Spinal cord (tissue), 10 donors: ENCODE measurements at places on chromosomes 11 and 22.

- DNase-seq = peak; percentile 48
Measured at GRCh38 chr22:38706101-38706900, 557 bp downstream of the GTPBP1 start.

DNA sequence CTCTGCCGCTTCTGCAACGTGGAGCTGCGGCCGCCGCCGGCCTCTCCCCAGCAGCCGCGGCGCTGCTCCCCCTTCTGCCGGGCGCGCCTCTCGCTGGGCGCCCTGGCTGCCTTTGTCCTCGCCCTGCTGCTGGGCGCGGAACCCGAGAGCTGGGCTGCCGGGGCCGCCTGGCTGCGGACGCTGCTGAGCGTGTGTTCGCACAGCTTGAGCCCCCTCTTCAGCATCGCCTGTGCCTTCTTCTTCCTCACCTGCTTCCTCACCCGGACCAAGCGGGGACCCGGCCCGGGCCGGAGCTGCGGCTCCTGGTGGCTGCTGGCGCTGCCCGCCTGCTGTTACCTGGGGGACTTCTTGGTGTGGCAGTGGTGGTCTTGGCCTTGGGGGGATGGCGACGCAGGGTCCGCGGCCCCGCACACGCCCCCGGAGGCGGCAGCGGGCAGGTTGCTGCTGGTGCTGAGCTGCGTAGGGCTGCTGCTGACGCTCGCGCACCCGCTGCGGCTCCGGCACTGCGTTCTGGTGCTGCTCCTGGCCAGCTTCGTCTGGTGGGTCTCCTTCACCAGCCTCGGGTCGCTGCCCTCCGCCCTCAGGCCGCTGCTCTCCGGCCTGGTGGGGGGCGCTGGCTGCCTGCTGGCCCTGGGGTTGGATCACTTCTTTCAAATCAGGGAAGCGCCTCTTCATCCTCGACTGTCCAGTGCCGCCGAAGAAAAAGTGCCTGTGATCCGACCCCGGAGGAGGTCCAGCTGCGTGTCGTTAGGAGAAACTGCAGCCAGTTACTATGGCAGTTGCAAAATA lies 816 bp downstream of the PDE3B start:
- no peak for DNase-seq

DNA sequence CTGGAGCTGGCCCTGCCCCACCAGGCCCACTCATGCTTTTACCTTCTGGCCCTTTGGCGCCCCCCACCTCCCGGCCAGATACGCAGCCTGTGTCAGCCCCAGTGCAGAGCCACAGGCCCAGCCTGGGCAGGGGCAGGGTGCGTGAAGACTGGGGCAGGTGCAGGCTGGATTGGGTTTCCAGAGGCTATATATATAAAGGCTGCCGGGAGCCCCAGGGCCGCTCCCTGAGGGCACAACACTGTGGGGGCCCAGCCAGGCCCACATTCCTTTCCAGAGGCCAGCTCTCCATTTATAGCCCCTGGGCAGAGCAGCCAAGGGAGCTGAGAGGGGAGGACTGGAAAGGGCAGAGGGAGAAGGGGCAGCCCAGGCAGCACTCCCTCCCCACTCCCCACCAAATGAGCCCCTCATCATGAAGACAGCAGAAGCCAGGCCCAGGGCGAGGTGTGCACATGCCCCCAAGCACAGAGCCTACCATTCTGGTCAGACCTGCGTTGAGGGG lies 5.0 kb upstream of the MYOD1 start:
- no peak for DNase-seq

DNA sequence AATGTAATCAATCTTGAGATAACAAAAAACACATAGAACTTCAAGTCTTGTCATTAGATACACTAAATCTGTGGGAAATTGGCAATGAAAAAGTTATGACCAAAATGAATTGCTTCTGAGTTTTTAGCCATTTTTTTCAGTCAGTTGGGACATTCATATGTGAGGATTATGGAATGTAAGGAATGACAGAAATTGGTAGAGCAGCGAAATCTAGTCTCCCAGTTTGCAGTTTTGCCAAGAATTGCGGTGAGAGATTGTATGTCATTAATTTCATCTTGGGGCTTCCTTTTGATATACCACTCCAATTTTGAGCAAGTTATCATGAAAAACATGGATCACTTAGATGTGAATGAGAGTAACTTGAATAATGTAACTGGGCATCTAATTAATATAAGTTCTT lies 49.9 kb downstream of the SIK2 start:
- no peak for DNase-seq

DNA sequence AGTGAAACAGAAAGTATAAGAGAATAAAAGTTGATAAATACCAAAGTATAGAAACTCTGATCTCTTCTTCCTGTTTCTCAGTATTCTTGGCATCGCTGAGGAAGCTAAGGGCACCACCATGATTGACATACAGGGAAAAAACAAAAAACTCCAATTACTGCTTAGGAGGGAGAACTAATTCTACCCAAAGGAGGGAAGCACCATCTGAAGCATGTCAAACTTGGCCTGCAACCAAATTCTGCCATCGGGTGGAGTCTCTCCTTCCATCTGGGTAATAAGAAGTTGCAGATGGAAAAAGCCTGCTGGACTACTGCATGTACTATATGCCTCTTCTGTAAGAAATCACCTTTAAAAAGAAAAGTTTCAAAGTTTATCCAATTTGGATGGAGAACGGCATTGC lies 30.5 kb upstream of the PPP2R1B start:
- DNase-seq = no peak

- no peak for DNase-seq
Measured at GRCh38 chr11:76086743-76087635, 119.3 kb downstream of the WNT11 start.

DNA sequence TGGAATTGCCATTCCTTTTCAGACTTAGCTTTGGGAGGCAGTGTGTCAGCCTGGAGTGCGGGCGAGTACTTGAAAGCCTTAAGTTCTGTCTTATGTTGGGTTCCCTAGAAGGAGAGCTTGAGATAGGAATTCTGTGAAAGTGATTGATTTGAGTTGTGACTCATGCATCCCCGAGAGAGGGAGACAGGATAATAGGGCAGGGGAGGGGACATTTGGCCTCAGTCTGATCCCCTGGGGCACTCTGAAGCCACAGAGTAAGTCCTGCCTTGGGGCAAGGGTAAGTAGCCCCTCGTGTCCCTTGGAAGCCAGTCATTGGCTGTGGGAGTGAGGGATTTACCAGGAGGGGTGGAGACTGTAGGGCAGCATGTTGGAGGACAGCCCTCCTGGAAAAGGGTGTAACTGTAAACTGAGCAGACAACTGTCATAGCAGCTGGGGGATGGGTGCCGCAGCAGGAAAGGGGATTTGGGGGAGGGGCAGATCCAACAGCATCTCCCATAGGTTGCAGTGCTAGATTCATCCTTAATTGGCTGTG lies 44.0 kb downstream of the KIAA1671 start:
- peak; percentile 45 for DNase-seq

DNA sequence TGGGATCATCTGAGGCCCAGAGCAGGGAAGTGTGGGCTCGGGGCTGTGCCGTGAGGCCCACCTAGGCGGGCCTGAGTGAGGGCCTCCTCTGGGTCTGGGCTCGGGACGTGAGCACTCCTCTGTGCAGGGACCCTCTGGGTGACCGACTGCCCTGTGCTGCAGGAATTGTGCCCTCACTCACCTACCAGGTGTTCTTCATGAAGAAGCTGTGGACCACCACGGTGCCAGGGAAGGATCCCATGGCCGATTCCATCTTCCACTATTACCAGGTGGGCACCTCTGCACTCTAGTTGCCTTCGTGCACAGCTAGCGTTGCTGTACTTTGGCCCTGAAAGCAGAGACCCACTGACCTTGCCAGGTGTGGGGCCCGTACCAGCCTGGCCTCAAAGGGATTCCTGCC lies 80.5 kb downstream of the MYO7A start:
- no peak for DNase-seq

GRCh38 chr22:23080613-23081290 lies 10.4 kb downstream of the GNAZ start:
- DNase-seq = no peak

GRCh38 chr11:123681030-123681429 lies 26.6 kb upstream of the SCN3B start:
- no peak for DNase-seq

- no peak for DNase-seq
Measured at GRCh38 chr11:106821291-106821690, 197.0 kb downstream of the GUCY1A2 start.

DNA sequence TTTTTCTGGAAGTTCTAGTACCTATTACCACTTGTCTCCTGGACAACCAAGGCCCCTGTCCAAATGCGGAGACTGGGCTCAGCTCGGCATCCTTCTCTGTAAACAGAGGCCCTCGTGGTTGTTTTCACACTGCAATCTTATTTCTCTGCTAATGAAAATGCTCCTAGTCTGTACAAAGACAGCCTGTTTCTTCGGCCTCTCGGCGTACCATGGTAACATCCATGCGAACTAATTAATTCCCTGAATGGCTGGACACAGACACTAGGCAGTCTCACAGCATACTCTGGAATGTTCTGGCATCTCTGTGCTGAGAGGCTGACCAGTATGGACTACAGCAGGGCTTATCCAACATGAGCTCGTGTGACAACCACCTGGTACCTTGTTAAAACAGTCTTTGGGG lies 5.7 kb downstream of the POLR3H start:
- DNase-seq = peak; percentile 90

- DNase-seq = no peak
Measured at GRCh38 chr22:48551716-48552268, 1275.9 kb downstream of the BRD1 start.

DNA sequence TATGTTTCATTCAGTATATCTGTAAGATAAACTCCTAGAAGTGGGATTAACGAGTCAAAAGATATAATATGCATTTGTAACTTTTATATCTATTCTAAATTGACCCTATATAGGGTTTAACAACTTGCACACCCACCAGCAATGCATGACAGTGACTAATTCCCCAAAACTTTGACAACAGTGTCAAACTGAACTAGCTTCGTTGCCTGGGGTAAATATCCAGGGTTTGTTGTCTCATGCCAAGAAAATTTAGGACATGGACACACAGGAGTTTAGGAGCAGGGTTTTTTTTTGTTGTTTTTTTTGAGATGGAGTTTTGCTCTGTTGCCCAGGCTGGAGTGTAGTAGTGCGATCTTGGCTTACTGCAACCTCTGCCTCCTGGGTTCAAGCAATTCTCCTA lies 5.1 kb downstream of the SNU13 start:
- DNase-seq = no peak

GRCh38 chr22:20490183-20490940 lies 5.2 kb downstream of the KLHL22 start:
- DNase-seq = no peak

GRCh38 chr11:132895340-132895739 lies 637.0 kb downstream of the OPCML start:
- no peak for DNase-seq

DNA sequence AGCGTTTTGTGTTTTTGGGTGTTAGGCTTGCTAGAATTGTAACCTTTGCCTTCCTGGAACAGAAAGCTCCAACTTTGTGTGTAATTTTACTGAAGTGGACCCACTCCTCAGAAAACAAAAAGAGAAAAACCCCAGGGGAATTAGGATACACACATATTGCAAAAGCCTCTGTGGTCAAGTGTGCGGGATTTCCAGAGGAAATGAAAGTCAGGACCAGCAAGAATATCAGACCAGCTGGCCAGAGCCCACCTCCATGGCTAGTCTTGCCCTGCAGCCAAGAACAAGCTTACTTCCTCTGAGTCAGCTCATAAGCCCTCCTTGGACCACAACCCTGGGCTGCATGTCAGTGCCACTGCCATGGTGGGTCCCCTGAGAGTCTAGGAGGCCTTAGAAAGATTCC lies 37.0 kb upstream of the FTH1 start:
- no peak for DNase-seq

DNA sequence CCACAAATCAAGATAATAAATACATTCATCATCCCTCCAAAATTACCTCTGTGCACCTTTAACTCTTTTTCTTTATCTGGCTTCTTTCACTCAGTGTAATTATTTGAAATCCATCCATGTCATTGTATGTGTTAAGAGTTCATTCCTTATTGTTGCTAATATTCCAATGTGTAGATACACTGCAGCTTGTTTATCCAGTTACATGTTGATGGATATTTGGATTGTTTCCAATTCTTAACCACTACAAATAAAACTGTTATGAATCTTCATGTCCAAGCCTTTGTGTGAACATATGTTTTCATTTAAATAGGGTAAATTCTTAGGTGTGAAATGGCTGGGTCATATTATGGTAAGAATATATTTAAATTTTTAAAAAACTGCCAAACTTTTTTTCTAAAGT lies 323.3 kb upstream of the NCAM1 start:
- DNase-seq = no peak

- no peak for DNase-seq
Measured at GRCh38 chr11:109986488-109986887, 106.7 kb upstream of the ZC3H12C start.

- no peak for DNase-seq
Measured at GRCh38 chr11:7543302-7543701, 29.5 kb downstream of the PPFIBP2 start.

GRCh38 chr11:2510626-2511402 lies 66.0 kb downstream of the KCNQ1 start:
- no peak for DNase-seq

DNA sequence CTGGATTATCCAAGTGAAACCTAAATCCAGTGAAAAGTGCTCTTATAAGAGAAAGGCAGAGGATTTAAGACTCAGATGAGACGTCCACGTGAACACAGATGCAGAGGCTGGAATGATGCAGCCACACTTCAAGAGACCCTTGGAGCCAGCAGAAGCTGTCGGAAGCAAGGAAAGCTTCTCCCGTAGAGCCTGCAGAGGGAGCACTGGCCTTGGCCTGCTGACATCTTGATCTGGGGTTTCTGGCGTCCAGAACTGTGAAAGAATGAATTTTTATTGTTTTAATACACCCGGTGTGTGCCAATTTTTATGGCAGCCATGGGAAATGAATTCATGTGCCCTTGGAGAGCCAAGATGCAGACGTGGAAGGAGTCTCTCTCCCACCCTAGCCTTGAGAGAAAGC lies 407.0 kb upstream of the B3GAT1 start:
- DNase-seq = no peak

- no peak for DNase-seq
Measured at GRCh38 chr11:31509051-31509428, 382 bp downstream of the IMMP1L start.

- DNase-seq = no peak
Measured at GRCh38 chr11:93474123-93474522, 69.1 kb downstream of the SMCO4 start.

GRCh38 chr11:58898106-58898505 lies 41.2 kb upstream of the GLYATL1 start:
- DNase-seq = no peak

GRCh38 chr11:69252490-69252837 lies 41.5 kb upstream of the MYEOV start:
- no peak for DNase-seq
